ENCODE measurements at places on chromosomes 5 and 9. TPM values are rescaled to one million over a fixed set of nuclear protein-coding genes. Genes with fewer than 3 reads are reported as not detected.

GRCh38 chr5:17805227-17805825 lies 171.1 kb downstream of the TAF11L14 start:
- H3K27me3 ChIP-seq: no peaks in the 10 kb centered on the region
- H3K4me1 ChIP-seq: no peaks in the 10 kb centered on the region
- no peaks in the 10 kb centered on the region for H3K36me3 ChIP-seq
- H3K4me3 ChIP-seq: no peak overlapping the region
- DNase-seq: no peak

FAXDC2 gene
- 11.3 TPM for total RNA-seq

ZNG1C gene
- total RNA-seq: 15.9 TPM

DNA sequence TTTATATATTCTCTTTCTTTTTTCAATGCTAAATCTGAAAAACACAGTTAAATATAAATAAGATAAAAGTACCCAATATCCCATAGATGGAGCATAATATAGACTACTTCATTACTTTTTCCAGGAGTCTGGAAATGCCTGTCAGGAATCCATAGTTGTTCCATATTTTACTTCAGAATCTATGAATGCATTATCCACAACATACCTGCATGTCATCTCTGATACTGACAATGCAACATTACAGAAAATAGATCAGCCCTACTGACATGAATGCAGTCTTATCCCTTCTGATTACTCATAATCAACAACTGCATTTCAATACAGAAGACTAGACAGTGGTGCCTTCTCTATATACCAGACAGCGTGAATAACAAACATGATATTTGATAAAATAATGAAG lies 517.6 kb downstream of the PTPRD start:
- no peak overlapping the region for H3K27ac ChIP-seq
- no peaks in the 10 kb centered on the region for H3K36me3 ChIP-seq
- no peak overlapping the region for H3K4me3 ChIP-seq
- H3K27me3 ChIP-seq: no peaks in the 10 kb centered on the region

DNA sequence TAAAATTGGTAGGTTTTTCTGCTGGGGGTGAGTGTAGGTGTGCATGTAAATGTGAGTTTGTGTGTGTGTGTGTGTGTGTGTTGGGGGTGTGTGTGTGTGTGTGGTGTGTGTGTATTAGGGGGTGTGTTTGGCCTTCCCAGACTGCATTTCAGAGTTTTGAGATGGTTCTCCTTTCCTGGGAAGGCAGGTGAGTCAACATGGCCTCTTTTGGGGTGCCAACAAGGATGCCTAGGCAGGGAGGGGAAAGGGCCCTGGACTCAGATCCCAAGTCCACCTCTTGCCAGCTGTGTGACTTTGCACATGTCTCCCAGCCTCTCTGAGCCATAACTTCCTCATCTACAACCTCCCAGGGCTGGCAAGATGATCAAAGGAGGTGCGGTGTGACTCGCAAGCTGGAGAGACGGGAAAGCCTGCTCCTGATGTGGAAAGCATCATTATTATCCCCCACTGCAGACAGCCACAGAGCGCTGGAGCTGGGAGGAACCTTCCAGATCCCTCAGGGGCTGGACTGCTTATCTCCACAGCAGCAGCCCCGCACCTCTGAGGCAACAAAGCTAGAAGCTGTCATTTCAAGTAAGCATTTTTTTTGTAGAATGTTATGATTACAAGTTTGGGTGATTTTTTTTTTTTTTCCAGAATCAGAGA lies 63.5 kb upstream of the TBC1D2 start:
- no peaks in the 10 kb centered on the region for H3K36me3 ChIP-seq
- no peak overlapping the region for H3K4me3 ChIP-seq
- H3K4me1 ChIP-seq: peaks cover 3% of the 10 kb centered on the region
- peak; percentile 41 for DNase-seq

GRCh38 chr5:177368869-177369644 lies 11.3 kb downstream of the RGS14 start:
- peaks cover 5% of the 10 kb centered on the region for H3K4me1 ChIP-seq
- DNase-seq: no peak
- H3K27me3 ChIP-seq: no peaks in the 10 kb centered on the region

DNA sequence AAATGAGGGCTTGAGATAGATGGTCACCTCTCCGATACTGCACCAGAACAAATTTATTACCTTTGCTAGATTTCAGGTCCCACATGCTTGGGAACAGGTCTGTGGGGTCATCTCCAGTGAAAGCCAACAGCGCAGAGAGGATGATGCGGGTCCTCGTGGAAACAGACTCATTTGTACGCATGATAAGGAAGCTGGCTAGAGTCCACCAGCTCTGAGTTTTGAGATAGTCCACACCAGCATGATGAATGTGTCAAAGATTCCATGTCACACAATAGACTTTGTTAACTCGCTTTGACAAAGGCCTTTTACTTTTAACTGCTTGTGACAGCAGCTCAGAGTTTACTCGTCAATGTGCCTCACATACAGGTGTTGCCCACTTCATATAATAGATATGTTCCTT lies 105.4 kb upstream of the TBCA start:
- DNase-seq: no peak
- no peak overlapping the region for H3K4me3 ChIP-seq
- H3K27ac ChIP-seq: no peak overlapping the region
- no peaks in the 10 kb centered on the region for H3K36me3 ChIP-seq

PCSK1 gene
- not detected for total RNA-seq

GRCh38 chr9:88953381-88954029 lies 37.8 kb upstream of the S1PR3 start:
- H3K27ac ChIP-seq: peak overlapping the region; percentile 57
- peak; percentile 84 for DNase-seq
- peaks cover 5% of the 10 kb centered on the region for H3K27me3 ChIP-seq
- no peaks in the 10 kb centered on the region for H3K36me3 ChIP-seq
- peaks cover 10% of the 10 kb centered on the region for H3K4me1 ChIP-seq
- H3K4me3 ChIP-seq: peak overlapping the region; percentile 14

GRCh38 chr5:163916376-163916775 lies 411.0 kb downstream of the MAT2B start:
- H3K27me3 ChIP-seq: no peaks in the 10 kb centered on the region
- H3K27ac ChIP-seq: no peak overlapping the region
- no peaks in the 10 kb centered on the region for H3K4me1 ChIP-seq

DNA sequence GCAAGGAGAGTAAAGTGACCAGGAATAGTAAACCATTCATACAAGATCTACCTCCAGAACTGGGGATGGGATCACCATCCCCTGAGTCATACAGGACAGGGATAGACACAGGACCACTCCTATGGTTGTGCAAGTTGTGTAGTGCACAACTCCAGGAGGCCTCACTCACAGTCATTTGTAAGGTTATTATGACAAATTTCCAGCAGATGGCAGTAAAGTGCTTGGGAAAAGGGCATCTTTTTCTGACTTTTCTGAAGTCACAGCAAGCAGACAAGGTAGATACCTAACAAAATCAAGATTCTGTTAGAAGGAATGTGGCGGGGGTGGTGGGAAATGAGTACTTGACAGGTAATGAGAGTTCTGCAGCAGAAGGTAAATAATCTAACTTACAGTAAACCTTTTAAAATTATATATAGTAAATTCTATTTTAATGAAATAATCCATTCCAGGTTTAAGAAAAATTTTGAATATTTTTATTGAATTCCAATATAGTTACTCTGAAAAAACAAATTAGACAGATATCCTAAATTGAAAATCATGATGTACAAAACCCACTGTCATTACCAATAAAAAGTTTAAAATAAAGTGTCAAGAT lies 16.7 kb upstream of the KIF27 start:
- H3K27ac ChIP-seq: no peak overlapping the region
- H3K27me3 ChIP-seq: no peaks in the 10 kb centered on the region
- H3K4me1 ChIP-seq: peaks cover 9% of the 10 kb centered on the region

LECT2 gene
- not detected for total RNA-seq

CKMT2 gene
- 19.3 TPM for total RNA-seq

- DNase-seq: no peak
- no peak overlapping the region for H3K27ac ChIP-seq
- no peaks in the 10 kb centered on the region for H3K36me3 ChIP-seq
- no peak overlapping the region for H3K4me3 ChIP-seq
- no peaks in the 10 kb centered on the region for H3K4me1 ChIP-seq
These were observed 252.9 kb downstream of the MLLT3 start for GRCh38 chr9:20369391-20369790.

DNA sequence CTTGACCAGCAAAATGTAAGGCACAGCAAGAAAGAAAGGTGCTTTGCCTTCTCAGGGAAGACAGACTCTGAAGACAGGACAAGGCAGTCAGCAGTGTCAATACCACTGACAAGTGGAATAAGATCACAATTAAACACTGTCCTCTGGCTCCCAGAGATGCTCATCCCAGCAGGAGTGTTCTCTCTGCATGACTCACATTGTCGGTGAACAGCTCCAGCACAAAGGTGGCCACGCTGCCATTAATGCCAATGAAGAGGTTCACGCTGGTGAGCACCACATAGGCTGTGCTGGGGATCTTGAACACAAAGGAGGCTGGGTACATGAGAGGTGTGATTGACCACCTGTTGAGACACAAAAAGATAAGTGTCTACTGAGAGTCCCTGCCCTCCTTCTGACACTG lies 31.9 kb downstream of the NIPSNAP3B start:
- no peak overlapping the region for H3K4me3 ChIP-seq
- peaks cover 11% of the 10 kb centered on the region for H3K36me3 ChIP-seq
- no peak for DNase-seq

Data from fibroblast of lung (primary cell).